ENCODE measurements at places on chromosomes 4 and X.

- DNase-seq = no peak
Measured at GRCh38 chrX:45001048-45001447, 128.1 kb downstream of the KDM6A start.

DNA sequence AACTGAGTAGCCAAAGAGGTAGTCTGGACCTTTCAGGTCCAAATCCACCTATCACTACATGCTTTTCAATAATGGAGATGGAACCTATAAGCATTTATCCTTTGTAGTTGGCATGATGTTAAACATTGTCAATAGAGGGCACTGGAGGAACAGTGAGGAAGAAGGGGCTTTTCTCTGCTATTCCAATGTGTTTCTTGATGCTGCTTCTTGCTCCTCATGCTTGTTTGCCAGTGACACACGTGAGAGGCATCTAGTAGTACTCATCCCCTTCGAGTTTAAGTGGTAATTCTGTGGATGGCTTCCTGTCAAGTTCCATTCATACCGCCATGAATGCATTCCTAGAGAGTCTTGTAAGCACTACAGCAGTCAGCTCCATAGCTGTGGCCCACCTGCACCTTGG lies 84.0 kb downstream of the NAA11 start:
- no peak for DNase-seq

DNA sequence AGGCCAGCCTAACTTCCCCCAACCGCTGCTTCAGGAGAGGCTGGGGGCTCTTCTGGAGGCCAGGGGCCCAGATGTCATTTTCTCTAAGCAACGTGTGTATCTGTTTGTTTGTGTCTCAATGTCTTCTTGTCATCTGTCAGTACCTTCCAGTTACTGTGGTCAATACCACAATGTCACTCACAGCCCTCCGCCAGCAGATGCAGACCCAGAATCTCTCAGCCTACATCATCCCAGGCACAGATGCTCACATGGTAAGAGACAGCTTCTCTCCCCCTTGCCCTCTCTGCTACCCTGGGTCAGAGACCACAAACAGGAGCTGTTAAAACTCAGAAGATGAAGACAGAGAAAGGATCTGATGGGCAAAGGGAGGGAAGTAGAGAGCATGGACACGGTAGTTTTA lies 5.0 kb downstream of the XPNPEP2 start:
- no peak for DNase-seq

GRCh38 chr4:34412233-34412632 lies 1832.1 kb downstream of the ARAP2 start:
- DNase-seq = no peak

GRCh38 chr4:25861280-25861950 lies 1.4 kb downstream of the SEL1L3 start:
- no peak for DNase-seq

GRCh38 chrX:103734125-103734760 lies 23.5 kb downstream of the TMEM31 start:
- DNase-seq = peak; percentile 11

DNA sequence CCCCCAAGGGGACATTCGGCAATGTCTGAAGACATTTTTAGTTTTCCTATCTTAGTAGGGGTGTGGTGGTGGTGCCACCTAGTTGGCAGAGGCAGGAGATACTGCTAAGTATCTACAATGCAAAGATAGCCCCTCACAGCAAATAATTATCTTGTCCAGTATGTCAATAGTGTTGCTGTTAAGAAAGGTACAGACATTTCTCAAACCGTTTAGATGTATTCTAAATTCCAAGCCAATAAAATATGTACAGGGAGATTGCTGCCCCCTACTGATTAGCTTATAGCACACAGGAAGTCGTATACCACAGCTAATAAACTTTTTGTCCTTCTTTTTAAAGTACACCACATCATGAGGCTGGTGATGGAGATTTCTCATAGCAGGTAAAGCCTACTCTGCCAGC lies 260.5 kb downstream of the TMA16 start:
- DNase-seq = no peak

GRCh38 chrX:153523269-153523668 lies 5.8 kb downstream of the ATP2B3 start:
- DNase-seq = no peak

GRCh38 chr4:98638661-98639060 lies 19.8 kb downstream of the TSPAN5 start:
- DNase-seq = no peak

DNA sequence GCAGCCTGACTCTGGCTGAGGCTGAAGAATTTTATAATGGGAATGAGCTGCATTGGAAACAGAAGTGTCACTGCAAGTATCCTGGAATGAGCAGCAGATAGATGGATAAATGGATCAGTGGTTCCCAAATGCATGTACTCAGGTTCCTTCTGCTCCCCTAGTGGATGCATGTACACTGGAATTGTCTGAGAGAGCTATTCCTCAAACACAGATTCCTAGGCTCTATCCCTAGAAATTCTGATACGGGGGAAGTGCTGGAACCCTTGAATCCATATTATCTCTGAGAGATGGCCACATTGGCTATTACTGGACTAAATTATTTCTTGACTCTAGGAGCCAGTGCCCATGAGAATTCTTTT lies 64.8 kb downstream of the TMEM131L start:
- no peak for DNase-seq

- no peak for DNase-seq
Measured at GRCh38 chr4:145909773-145910172, 28.9 kb downstream of the ZNF827 start.

DNA sequence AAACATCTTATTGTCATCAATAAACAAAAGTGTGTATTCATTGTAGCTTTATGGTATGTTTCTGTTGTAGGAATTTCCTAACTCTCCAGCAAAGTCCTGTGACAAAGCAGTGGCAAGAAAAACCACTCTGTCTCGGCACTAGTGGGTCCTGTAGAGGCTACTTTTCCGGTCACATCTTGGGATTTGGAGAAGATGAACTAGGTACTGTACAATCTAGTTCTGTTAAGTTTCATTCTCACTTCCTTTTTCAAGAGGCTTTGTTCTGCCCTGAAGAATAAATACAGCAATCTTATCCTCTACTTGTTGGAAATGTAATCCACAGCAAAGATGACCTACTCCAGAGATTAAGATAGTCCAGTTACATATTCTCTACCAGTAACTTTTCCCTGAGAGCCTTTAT lies 69.3 kb downstream of the HHIP start:
- DNase-seq = no peak

- no peak for DNase-seq
Measured at GRCh38 chrX:108527724-108528123, 88.1 kb downstream of the COL4A5 start.

- peak; percentile 5 for DNase-seq
Measured at GRCh38 chrX:39645178-39645895, 452.4 kb downstream of the BCOR start.

GRCh38 chrX:15359701-15360100 lies 24.4 kb upstream of the PIGA start:
- no peak for DNase-seq

DNA sequence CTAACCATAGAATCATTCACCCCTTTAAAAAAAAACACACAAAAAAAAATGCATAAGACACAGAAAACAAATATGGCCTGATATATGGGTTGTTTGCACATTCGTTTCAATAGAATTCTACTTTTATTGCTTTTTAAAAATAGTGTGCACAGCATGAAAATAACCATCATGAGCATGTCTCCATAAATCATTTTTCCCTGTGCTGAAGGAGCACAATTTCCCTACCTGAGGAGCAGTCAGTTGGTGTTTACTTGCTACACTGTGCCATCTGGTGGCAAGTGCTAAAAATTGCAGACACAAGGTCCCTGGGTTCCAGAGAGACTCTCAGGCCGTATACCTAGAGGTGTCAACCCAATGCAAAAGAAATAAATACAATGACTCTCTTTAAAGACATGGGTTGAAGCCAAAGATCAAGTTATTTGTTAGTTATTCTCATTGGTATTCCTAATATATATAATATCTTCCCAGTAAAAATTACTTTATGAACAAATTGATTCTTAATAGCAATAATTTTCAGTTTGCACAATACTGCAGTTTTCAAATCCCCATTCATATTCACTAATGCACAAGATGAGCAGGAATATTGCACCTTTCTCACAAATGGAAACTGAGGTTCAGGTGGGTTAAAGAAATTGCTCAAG lies 551.4 kb downstream of the IQCM start:
- DNase-seq = peak; percentile 3

- DNase-seq = no peak
Measured at GRCh38 chr4:6549445-6549844, 25.5 kb upstream of the MAN2B2 start.

- DNase-seq = no peak
Measured at GRCh38 chrX:2691543-2692220, 587 bp downstream of the CD99 start.

DNA sequence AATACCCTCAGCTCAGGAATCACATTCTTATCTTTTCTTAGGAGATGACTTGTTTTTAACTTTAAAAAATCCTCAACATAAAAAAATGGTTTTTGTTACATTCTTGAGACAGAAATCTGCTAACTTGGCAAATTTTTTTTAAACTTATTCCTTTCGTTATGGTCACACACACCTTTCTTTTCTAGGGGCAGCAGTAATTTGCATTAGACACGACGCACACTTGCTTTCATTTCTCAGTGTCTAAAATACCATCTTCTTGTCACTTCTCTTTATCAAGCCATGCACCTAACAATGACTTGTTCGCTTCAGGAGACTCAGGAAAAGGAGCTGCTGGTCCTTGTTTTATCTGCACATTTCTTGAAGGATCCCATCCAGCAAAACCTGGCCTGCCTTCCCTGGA lies 112.6 kb upstream of the TBL1X start:
- DNase-seq = no peak

- DNase-seq = no peak
Measured at GRCh38 chr4:76641351-76641750, 206.3 kb downstream of the SHROOM3 start.

- DNase-seq = no peak
Measured at GRCh38 chrX:727738-728621, 97.4 kb downstream of the SHOX start.

DNA sequence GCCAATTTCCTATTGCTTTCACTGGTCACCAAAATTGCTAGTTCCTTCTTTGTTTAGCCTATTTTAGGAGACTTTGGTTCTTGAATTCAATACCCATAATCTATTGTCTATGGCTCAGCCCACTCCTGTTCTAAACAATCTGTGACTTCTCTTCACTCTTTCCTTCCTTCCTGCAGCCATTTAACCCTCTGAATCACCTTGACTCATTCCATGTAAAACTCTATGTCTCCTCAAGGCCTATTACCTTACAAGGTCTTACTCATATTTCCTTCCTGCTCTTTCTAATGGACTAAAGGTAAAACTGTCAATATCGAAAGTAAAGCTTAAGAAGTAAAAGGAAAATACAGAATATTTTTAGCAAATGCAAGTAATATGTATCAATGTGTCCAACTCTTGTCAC lies 301.6 kb downstream of the ARHGAP24 start:
- no peak for DNase-seq

GRCh38 chr4:124902001-124902515 lies 189.5 kb upstream of the ANKRD50 start:
- DNase-seq = no peak

DNA sequence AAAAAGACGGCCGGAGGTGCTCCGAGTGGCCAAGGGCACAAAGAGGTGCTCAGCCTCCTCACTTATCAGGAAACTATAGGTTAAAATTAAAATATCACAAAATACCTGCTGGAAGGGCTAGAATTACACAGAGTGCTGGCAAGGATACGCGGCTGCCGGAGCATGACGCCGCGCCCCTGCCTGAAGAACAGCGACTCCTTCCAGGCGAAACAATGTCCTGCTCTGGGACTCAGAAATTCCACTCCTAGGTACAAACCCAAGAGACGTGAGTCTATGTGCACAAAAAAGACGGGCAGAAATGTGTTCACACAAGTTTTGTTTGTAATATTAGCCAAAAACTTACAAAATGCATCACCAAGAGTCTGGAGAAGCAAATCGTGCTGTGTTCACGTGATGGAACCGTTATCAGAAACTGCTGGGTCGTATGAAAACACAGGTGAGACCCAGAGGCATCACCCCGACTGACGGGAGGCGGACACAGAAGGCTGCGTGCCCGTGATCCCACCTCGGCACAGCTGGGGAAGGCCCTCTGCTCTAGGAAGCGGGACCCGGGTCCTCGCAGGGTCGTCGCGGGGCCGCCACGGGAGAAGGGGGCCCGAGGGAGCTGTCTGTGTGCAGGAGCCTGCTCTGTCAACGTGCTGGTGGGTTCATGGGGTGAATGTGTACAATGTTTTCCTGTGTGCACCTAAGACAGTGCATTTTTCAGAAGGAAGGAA lies 27.6 kb downstream of the CTBP1 start:
- no peak for DNase-seq

GRCh38 chr4:139027776-139028175 lies 12.2 kb downstream of the NOCT start:
- no peak for DNase-seq

DNA sequence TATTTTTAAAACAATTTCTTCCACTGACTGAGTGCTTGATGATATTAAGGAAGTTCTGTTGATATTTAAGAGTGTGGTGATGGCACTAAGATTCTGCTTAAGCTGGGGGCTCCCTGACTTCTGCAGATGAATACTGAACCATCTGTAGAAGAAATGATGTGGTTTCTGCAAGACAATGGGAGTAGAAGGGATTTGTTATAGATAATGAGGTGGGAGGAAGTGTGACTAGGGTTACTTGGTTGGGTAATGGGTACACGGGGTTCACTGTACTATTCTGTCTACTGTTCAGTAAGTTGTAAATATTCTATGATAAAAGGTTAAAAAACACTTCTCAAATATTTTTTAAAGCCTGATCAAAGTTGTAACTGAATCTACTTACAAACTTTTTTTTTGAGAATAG lies 60.9 kb upstream of the TXK start:
- DNase-seq = no peak

All from stimulated activated CD4-positive, alpha-beta T cell treated with anti-CD3 and anti-CD28 coated beads, Interleukin-1b, Interleukin-23, amount 100 ng/mL, for 48 hours (primary cell).